ENCODE measurements at places on chromosomes 3 and 15.

GRCh38 chr3:46667061-46667621 lies 26.3 kb downstream of the ALS2CL start:
- DNase-seq = no peak

GRCh38 chr3:42745776-42746454 lies 27.1 kb downstream of the CCDC13 start:
- DNase-seq = no peak

DNA sequence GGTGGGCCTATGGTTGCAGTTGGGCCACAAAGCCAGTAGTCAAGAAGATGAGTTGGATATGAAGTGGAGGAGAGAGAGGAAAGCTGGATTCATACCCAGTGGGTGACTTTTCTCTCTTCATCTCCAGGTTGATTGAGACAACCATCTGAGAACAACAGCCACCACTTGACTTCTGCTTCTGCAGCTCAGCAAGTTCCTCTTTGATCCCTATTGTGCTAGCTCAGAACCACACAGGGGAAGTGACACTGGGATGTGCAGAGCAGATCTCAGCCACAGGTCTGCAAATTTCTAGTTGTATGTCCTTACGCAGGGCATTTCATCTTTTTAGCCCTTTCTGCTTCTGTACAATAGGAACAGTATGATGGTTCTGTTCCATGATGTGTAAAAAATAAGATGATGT lies 459.2 kb upstream of the ARRDC4 start:
- DNase-seq = no peak

- DNase-seq = no peak
Observed at GRCh38 chr3:138797508-138798038, 37.2 kb downstream of the PIK3CB start.

- DNase-seq = peak; percentile 44
Observed at GRCh38 chr3:143832433-143832832, 15.8 kb downstream of the SLC9A9 start.

DNA sequence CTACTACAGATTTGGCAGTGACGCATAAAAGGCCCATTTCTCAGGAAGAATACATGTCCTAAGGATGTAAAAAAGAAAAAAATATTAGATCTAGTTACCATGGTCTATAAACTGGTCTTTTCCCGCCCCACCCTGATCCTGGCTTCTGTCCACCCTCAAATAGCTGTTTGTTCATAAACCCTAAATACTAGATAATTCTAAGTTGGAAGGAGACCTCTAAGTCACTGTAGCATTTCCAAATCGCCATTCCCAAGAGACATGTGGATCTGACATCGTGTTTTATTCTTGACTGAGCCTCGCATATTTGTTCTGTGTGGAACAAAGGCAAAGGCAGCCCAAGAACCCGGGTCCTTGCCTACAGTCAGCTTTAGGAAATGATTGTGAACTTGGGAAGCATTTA lies 49.0 kb downstream of the LMCD1 start:
- DNase-seq = no peak

GRCh38 chr3:9673082-9673481 lies 23.8 kb downstream of the MTMR14 start:
- no peak for DNase-seq

All from GM23248 (cell line).